ENCODE measurements at places on chromosomes 2 and 18.

DNA sequence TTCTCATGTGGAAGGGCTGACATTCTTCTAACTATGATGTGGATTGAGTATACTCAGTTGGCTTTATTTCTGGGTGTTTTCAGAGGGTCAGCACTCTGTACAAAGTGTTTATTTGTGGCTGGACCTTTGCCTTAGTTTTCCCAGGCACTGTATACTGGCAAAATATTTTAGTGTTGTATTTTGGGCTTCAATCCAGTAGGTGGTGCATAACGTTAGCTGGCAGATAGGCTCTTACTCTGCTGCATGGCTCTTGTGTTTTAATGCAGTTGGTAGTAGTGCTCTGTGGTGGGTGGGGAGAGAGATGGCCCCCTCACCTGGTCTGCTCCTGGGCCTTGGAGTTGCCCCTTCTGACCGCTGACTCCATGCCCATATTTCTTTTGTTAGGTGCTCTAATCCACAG, 75.6 kb upstream of the REG3A start:
- DNase-seq: no peak

DNA sequence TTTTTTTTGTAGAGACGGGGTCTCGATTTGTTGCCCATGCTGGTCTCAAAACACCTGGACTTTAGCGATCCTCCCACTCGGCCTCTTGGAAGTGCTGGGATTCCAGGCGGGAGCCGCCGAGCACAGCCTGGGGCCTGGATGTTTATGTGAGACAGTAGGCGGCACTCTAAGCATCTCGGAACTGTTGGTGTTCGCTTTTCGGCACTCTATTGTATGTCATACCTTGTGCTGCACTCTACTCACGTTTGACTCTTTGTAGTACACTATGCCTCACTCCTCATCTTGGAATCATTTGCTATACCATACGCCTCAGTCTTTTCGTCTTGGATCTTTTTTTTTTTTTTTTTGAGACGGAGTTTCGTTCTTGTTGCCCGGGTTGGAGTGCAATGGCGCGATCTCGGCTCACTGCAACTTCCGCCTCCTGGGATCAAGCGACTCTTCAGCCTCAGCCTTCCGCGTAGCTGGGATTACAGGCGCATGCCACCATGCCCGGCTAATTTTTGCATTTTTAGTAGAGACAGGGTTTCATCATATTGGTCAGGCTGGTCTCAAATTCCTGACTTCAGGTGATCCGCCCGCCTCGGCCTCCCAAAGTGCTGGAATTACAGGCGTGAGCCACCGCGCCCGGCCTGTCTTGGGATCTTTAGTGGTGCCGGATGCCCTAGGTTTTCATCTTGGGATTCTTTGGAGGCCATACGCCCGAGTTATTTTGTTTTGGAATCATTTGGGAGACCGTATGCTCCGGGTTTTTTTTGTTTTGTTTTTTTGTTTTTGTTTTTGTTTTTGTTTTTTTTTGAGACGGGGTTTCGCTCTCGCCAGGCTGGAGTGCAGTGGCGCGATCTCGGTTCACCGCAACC, 24.2 kb upstream of the ZDBF2 start:
- DNase-seq: no peak

- DNase-seq: no peak
These were observed 35.9 kb upstream of the SNED1 start for GRCh38 chr2:240962300-240963064.

DNA sequence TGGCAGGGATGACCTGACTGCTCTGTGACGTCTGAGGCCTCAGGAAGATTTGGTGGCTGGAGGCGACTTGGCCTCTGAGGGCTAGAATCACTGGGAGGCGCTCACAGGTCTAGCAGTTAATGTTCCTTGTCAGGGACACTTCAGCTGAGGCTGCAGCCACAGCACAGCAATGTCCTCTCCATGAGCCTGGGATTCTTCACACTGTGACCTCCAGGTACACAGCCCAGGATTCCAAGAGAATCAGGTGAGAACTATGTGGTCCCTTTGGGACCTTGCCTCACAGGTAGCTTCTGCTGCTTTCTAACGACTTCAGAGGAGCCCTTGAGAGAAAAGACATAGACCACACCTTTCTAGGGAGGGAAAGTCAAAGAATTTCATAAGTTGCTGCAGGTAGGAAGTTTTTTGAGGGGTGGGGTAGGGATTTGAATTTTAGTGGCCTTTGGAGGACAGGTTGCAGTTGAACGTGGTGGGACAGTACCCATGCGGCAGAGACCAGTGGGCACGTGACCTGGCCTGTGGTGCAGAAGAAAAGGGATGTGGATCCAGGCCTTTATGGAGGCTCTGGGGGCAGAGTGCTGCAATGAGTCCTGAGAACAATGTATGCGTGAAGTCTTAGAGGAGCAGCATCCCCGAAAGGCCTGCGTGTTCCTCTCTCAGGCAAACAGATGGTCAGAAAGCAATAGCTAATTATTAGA, 86.2 kb downstream of the LYPD1 start:
- DNase-seq: no peak

- no peak for DNase-seq
These were observed 423.8 kb upstream of the MEX3C start for GRCh38 chr18:51621113-51621863.

- DNase-seq: no peak
These were observed 140.4 kb upstream of the VRK2 start for GRCh38 chr2:57906152-57906732.

- no peak for DNase-seq
These were observed 893.8 kb upstream of the CELF4 start for GRCh38 chr18:38459131-38459994.

- no peak for DNase-seq
These were observed 33.6 kb downstream of the PLCL1 start for GRCh38 chr2:197838036-197838435.

DNA sequence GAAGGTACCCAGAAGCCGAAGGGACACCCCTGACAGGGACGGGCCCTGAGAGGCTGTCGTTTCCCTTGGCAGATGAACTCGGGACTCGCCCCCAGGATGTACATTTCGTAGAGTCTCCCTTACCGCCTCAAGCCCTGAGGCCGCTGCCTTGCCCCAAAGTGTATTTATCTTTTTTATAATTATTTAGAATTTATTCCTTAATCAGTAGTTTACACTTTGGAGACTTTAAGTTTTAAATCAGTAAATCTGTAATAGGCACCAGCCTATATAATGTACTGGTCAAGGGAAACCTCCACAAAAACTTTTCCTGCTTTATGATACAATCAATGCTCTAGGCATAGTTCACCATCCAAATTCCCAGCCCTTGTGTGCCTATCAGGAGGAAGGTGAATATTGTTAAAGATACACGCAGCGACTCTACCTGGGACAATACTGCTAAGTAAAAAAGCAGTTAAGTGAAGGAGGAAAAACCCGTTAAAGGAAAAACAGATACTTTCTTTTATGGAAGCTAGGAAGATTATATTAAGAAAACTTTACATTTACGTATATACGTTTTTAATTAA, 848 bp downstream of the VRK2 start:
- DNase-seq: no peak

DNA sequence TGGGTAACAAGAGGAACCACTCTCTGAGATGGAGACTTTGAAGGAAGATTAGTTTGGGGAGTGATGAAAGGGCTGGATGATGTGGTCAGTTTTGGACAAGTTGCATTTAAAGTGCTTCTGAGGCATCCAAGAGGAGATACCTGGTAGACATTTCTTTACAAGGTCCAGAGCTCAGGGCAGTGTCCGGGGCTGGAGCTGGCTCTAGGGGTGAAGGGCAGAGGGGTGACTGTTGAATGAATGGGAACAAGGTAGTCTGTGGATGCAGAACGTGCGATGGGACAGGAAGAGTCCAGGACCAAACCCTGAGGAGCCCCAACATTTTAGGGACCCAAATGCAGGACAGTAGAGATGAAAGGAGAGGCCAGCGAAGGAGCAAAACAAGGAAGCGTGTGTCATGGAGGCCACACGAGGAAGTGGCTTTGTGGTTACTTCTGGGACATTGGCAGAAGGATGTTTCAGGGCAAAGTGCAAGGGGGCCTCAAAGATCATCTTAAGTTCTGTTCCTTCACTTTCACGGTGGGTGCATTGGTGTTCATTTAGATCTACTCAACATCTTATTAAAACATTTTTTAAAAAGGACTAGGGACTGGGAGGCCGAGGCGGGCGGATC, 13.6 kb upstream of the GPR35 start:
- no peak for DNase-seq

DNA sequence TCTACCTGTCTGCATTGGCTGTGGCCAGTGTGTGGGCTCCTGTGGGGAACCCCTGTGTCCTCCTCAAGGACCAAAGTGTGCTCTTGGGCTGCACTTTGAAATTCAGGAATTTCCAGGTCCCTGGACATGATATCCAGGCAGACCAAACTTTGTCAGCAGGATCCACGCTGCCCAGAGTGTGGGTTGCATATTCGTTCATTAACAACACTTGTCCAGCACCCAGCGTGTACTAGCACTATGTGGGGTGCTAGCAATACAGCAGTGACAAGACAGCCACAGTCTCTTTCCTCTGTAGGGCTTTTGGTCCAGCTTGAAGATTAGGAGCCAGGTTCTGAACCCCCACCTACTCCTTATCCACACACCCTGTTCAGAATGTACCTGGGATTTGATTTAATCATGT, 304.5 kb downstream of the ZNF521 start:
- DNase-seq: no peak

DNA sequence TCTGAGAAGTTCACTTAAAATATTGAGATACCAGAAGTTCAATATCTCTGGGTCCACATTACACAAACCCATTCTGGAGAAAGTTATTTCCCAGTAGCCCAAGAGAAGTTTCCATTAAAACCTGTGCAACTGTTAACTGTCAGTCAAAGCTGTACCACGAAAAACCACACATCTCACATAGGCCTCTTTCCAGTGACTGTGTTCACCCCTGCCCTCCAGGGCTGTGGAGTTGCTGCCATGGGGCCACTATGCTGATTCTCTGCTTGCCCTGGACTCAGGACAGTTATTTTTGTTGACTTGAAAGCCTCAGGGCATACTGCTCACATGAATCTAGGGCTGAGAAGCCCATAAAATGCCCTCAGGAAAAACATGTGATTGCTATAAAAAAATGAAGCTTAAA, 153.8 kb downstream of the PIEZO2 start:
- DNase-seq: no peak

DNA sequence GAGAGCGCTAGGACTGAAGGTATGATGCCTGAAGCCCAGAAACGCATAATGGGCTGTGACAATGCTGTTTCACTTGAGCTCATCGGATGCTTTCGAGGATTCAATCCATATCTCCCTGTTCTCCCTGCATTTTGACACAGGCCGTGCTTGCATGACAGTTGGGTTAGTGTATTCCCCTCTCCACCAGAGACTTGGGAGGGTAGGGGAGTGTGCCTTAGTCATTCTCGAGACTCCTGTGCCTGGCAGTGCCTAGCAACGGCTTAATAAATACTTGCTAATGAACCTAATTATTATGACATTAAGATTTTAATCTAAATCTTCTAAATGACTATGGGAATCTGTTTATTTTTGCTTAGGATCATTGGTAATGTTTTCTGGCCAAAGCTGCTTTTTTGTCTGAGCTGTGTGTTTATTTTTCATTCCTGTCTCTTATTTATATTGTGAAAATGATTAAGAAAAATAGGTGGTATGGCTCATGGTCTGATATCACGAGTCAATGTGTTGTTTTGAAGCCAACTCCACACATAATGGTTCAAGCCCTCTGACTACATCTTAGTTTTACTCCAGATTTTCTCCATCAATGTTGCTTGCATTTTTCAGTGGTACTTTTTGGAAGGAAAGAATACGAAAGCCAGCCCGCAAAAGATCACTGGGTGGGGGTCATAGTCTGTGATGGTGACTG, 61.3 kb downstream of the NEDD4L start:
- no peak for DNase-seq

DNA sequence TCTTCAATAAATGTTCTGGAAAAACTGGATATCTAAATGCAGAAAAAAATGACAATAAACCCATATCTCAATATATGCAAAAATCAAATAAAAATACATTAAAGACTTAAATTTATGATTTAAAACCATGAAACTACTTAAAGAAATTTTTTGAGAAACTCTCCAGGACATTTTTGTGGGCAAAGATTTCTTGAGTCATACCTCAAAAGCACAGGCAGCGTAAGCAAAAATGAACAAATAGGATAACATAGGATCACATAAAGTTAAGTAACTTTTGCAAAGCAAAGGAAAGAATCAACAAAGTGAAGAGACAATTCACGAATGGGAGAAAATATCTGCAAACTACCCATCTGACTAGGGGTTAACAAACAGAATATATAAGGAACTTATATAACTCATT, 1545.5 kb downstream of the SUCLG1 start:
- DNase-seq: no peak

GRCh38 chr2:121043061-121043826, 241.8 kb downstream of the TFCP2L1 start:
- DNase-seq: no peak

GRCh38 chr2:37274359-37274965, 43.0 kb downstream of the NDUFAF7 start:
- no peak for DNase-seq

GRCh38 chr2:20434588-20435294, 12.1 kb upstream of the RHOB start:
- DNase-seq: no peak

GRCh38 chr2:231531883-231532755, 1.9 kb upstream of the NMUR1 start:
- no peak for DNase-seq

GRCh38 chr2:128528133-128528532, 209.5 kb upstream of the HS6ST1 start:
- DNase-seq: no peak

- no peak for DNase-seq
These were observed 117.9 kb downstream of the ETAA1 start for GRCh38 chr2:67515056-67515455.

DNA sequence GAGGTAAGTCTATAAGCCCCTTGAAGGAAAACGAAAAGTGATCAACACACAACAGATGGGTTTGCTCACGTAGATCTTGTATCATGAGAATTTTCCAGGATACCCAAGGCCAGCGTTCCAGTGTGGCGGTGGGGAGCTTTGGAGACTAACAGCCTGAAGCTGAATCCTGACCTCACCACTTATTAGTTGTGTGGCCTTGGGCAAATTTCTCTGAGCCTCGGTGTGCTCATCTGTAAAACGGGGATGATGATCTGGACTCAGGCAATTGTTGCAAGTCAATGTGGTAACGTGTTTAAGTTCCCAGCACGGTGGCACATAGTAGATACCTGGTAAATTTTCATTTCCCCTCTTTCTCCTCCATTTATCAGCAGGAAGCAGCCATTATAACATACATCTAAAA, 68.3 kb downstream of the VWA3B start:
- no peak for DNase-seq

- DNase-seq: no peak
These were observed 58.7 kb downstream of the C18orf54 start for GRCh38 chr18:54416436-54416835.

- DNase-seq: no peak
These were observed 5.1 kb downstream of the ADRA2B start for GRCh38 chr2:96111257-96111640.

- no peak for DNase-seq
These were observed 8.6 kb upstream of the COL3A1 start for GRCh38 chr2:188965563-188965962.
